ENCODE measurements at places on chromosomes 1 and 21. TPM values are rescaled to one million over a fixed set of nuclear protein-coding genes. Genes with fewer than 3 reads are reported as not detected.

EPHX1 gene
- 1.5 TPM for total RNA-seq

CXADR gene
- 0.34 TPM for total RNA-seq

DNA sequence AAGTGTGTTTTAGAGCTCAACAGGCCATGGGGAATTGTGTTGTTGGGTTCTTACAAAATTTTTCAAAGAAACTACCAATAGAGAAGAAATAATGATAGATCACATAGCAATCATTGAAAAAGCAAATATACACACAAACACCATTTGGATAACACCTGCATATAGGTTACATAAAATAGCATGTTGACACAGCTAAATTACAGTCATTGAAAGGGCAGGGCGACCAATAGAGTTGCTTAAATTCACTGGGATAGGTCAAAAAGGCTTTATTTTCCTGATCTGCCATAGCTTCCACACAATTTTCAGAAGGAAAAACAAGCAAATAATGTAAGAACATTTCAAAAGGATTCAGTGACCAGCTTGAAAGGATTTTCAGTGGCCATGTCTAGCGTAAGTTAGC lies 57.9 kb upstream of the FGGY start:
- peaks cover 2% of the 10 kb centered on the region for H3K27me3 ChIP-seq
- no peak overlapping the region for H3K27ac ChIP-seq
- H3K4me1 ChIP-seq: no peaks in the 10 kb centered on the region
- DNase-seq: no peak
- no peak overlapping the region for H3K4me3 ChIP-seq

- H3K4me3 ChIP-seq: no peak overlapping the region
- no peaks in the 10 kb centered on the region for H3K36me3 ChIP-seq
- peaks cover 3% of the 10 kb centered on the region for H3K27me3 ChIP-seq
- no peak for DNase-seq
- H3K27ac ChIP-seq: peak overlapping the region; percentile 65
Measured at GRCh38 chr21:29145354-29145782, 14.9 kb downstream of the MAP3K7CL start.

DNA sequence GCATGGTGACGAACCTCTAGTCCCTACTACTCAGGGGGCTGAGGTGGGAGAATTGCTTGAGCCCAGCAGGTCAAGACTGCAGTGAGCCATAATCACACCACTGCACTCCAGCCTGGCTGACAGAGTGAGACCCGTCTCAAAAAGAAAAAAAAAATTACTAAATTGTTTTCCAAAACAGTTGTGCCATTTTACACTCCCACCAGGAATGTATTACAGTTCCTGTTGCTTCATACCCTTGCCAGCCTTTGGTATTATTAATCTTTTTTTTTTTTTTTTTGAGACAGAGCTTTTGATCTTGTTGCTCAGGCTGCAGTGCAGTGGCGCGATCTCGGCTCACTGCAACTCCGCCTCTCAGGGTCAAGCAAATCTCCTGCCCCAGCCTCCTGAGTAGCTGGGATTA lies 55.9 kb downstream of the RPS6KA1 start:
- H3K27ac ChIP-seq: no peak overlapping the region
- no peak for DNase-seq
- peaks cover 17% of the 10 kb centered on the region for H3K4me1 ChIP-seq
- H3K4me3 ChIP-seq: no peak overlapping the region
- no peaks in the 10 kb centered on the region for H3K27me3 ChIP-seq
- no peaks in the 10 kb centered on the region for H3K36me3 ChIP-seq

TMEM52 gene
- total RNA-seq: not detected

- no peak overlapping the region for H3K27ac ChIP-seq
- H3K27me3 ChIP-seq: peaks cover 2% of the 10 kb centered on the region
- no peaks in the 10 kb centered on the region for H3K4me1 ChIP-seq
- H3K36me3 ChIP-seq: no peaks in the 10 kb centered on the region
- no peak overlapping the region for H3K4me3 ChIP-seq
- DNase-seq: no peak
Measured at GRCh38 chr1:62263006-62263813, 56.0 kb downstream of the KANK4 start.

DNA sequence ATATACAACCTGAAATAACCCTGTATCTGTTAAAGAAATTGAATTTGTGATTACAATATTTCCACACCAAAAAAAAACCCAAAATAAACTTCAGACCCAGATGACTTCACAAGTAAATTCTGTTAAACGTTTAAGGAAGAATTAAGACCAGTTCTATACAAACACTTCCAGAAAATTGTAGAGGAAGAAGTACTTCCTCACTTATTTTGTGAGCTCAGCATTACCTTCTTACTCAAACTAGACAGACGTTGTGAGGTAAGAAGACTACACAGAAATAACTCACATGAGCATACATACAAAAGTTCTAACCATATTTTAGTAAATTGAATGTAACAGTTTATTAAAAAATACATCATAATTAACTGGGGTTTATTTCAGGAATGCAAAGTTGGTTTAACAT lies 18.8 kb downstream of the RALGPS2 start:
- no peak for DNase-seq
- no peak overlapping the region for H3K27ac ChIP-seq
- H3K36me3 ChIP-seq: no peaks in the 10 kb centered on the region
- H3K4me1 ChIP-seq: no peaks in the 10 kb centered on the region
- no peaks in the 10 kb centered on the region for H3K27me3 ChIP-seq

DNA sequence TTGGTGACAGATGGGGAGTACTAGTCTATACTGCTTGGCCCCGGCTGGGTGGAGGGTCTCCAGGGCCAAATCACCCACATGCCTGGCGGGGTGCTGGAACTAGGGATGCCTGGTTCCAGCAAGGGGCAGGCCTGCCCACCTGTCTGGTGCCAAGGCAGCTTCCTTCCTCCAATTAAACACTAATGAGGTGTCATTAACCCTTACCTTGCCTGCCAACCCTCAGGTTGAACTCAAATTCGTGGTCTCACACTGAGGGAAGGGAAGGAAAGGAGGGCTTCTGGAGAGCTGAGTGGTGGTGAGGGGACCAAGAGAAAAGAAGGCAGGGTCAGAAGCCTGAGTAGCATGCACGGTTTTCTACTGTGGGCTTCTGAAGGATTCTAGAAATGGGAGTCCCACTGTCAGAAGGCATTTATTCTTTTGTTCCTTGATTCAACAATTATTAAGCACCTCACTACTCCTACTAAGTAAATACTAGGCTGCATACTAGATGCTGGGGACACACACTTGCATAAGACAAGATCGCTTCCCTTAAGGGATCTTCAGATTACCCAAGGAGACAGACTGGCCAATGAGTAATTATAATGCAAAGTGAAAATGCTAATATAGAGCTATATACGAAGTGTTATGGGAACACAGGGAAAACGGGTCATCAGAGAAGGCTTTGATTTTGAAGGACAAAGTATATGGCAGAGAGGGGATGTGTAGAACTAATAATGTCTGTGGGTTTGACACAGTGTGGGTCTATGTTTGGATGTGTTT lies 5.9 kb upstream of the EFNA3 start:
- no peak overlapping the region for H3K4me3 ChIP-seq
- peaks cover 4% of the 10 kb centered on the region for H3K36me3 ChIP-seq
- H3K27ac ChIP-seq: peak overlapping the region; percentile 76
- H3K27me3 ChIP-seq: peaks cover 9% of the 10 kb centered on the region
- DNase-seq: no peak

GRCh38 chr1:8678673-8679394 lies 138.6 kb downstream of the RERE start:
- no peaks in the 10 kb centered on the region for H3K27me3 ChIP-seq
- no peak overlapping the region for H3K27ac ChIP-seq
- no peak for DNase-seq
- H3K36me3 ChIP-seq: peaks cover 4% of the 10 kb centered on the region
- H3K4me1 ChIP-seq: peaks cover 16% of the 10 kb centered on the region
- H3K4me3 ChIP-seq: no peak overlapping the region

MYCL gene
- total RNA-seq: not detected

DNA sequence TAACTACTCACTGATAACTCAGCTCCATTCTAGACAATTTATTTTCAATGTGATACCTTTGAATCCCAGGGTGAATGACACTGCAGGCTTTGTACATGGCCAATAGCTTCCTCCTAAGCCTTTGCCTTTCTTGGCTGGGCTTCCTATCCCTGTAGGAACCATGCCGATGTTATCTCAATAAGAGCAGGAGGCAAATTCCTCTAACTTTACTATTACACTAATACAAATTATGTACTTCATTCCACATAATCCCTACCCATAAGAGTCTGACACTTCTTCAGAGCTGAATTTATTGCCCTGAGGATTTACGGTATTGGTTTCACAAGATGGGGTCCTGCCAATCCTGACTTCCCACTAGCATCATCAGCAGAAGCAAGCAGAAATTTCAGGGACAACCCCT lies 14.0 kb downstream of the TGFBR3 start:
- H3K27ac ChIP-seq: no peak overlapping the region
- no peak for DNase-seq
- peaks cover 45% of the 10 kb centered on the region for H3K4me1 ChIP-seq
- no peak overlapping the region for H3K4me3 ChIP-seq
- H3K36me3 ChIP-seq: no peaks in the 10 kb centered on the region

LMX1A gene
- not detected for total RNA-seq

GRCh38 chr1:114092186-114093062 lies 61.2 kb downstream of the SYT6 start:
- H3K4me1 ChIP-seq: no peaks in the 10 kb centered on the region
- no peaks in the 10 kb centered on the region for H3K36me3 ChIP-seq
- H3K4me3 ChIP-seq: no peak overlapping the region
- H3K27me3 ChIP-seq: peaks cover 13% of the 10 kb centered on the region
- no peak overlapping the region for H3K27ac ChIP-seq

DNA sequence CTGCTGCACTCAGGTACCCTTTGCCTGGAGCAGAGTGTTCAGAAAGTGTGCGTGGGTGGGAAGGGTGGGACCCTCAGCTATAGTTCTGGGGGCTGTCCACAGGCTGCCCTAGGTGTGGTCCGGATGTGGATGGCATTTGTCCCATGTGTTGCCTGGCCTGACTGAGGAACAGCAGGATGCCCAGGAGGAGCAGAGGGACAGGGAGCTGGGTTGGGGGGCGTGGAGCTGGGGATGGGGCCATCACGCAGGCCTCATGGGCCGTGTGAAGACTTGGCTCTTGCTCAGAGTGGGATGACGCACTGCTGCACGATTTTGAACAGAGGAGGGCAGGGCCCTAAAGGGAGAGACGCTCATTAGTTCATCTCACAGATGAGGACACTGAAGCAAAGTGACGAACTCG lies 17.0 kb downstream of the C1orf115 start:
- H3K27ac ChIP-seq: no peak overlapping the region
- H3K36me3 ChIP-seq: no peaks in the 10 kb centered on the region
- H3K4me3 ChIP-seq: no peak overlapping the region
- DNase-seq: no peak
